ENCODE measurements at places on chromosomes 7 and 10. TPM values are rescaled to one million over a fixed set of nuclear protein-coding genes. Genes with fewer than 3 reads are reported as not detected.

The C10orf53 gene
- polyA plus RNA-seq: not detected

The NPSR1 gene
- not detected for polyA plus RNA-seq

The SEMA3C gene
- 3.3 TPM for polyA plus RNA-seq

The HOGA1 gene
- 1.4 TPM for polyA plus RNA-seq

The AKR1D1 gene
- polyA plus RNA-seq: not detected

The HECW1 gene
- polyA plus RNA-seq: 1.7 TPM

The KLF14 gene
- 0.83 TPM for polyA plus RNA-seq

The HOXA3 gene
- polyA plus RNA-seq: 2.0 TPM

The OR6V1 gene
- not detected for polyA plus RNA-seq

The CNPY1 gene
- polyA plus RNA-seq: 0.97 TPM

- DNase-seq: no peak
Measured at GRCh38 chr10:117353684-117354083, 21.6 kb downstream of the PDZD8 start.

DNA sequence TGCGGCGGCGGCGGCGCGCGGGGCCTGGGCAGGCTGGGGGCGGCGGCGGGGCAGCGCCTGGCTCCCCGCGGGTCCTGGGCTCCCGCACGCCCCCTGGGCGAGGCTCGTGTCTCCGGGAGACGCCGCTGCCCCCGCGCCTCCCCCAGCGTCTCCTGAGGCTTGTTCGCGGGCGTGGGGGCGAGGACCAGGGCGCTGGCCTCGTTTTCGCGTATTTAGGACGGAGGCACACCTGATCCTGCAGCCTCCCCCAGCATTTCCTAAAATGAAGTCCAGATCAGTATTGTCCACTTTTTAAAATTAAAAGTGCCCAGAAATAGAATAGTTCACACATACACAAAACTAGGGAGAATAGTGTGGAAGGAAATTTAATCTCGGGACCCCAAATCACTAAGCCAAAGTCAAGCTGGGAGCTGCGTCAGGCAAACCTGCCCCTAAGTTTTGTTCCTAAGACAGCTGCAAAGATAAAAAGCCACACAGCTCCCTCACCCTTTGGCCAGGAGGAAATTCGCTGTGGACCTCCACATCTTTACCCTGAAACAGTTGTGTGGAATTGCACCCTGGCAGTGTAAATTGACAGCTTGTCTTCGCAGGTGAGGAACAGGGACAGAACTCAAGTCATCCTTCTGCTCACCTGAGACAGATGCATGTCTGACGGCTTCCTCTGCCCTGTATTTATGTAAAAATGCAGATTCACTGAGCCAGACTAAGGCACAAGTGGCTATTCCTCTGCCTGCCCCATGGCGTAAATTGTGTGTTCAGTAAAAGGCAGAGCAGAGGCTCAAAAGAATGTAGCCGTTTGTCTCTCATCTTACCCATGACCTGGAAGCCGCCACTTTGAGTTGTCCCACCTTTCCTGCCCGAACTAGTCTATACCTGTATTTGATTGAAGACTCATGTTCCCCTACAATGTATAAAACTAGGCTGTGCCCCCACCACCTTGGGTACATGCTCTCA lies 740 bp downstream of the GALNT11 start:
- DNase-seq: peak; percentile 36

DNA sequence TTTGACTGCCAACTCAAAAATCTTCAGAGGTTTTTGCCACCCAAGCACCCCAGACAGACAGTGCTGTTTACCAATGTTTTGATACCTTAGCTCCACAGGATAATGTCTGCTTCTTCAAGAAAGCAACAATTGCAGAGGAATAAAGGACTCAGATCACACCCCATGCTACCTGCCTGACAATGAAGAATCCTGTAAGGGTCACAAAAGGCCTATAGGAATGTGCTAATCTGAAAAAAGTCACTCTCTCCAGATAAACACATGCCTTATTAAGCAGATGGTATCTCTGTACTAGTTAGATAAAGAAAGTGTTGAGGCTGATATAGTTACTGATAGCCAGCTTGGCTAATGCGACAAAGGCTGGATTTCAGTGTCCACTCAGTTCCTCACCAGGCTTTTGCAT lies 1076.7 kb upstream of the SORCS1 start:
- no peak for DNase-seq

GRCh38 chr10:82041018-82041417 lies 166.0 kb downstream of the NRG3 start:
- no peak for DNase-seq

DNA sequence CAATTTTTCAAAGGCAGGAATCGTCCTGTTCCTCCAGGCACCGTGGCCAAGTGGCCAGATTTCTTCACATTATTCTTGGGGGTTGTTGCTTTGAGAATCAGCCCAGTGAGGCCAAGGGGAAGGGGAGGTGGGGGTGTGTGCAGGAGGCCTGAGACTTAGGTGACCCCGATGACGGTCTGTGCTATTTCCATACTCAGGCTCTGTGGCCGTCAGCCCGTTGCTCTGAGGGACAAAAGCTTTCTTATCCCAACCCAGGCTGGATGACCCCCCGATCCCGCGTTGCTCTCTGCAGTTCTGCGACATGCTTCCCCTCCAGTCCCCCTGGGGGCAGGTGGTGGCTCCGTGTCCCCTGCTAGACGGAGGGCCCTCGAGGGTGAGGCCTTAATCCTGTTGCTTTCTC lies 14.2 kb downstream of the DOCK1 start:
- DNase-seq: no peak

DNA sequence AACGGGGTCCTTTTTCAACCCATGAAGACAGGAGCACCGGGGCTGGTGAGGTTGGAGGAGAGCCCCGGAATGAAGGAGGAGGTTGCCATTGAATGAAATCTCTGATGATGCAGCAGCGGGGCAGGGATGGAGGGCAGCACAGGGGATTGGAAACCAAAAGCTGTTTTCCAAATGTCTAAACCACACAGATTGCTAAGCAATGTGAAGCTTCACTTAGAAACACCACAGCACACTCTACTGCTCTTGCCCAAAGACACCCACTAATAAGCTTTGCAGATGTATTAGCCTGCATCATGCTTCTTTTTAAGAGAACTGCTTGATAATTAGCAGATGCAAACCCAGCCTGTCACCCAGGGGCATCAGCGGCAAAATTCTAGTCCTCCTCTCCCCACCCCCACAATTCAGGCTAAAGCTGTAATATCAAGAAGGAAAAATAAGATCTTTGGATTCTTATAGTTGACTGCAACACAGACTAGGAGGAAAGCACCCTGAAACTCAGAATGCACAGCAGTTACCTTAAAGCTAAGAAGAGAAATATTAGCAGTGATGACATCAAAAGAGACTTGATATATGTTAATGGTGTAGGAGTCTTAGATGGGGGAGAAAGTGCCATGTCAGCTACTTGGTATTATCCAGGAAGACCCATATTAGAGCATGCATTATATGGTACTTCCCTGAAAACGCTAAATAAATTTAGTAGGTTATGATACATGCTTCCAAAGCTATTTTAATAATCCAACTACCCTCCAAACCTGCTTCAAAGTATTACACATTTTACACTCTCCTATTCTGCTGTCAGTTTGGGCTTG lies 666.7 kb downstream of the KCNMA1 start:
- peak; percentile 16 for DNase-seq

GRCh38 chr7:106064771-106065574 lies 47.1 kb downstream of the SYPL1 start:
- peak; percentile 74 for DNase-seq

GRCh38 chr7:73960548-73960947 lies 67.4 kb upstream of the ELN start:
- no peak for DNase-seq

GRCh38 chr7:22352887-22353286 lies 4.1 kb downstream of the RAPGEF5 start:
- DNase-seq: no peak

- no peak for DNase-seq
Measured at GRCh38 chr7:35398518-35398917, 144.6 kb upstream of the TBX20 start.

GRCh38 chr7:5666361-5666760 lies 115.1 kb downstream of the RNF216 start:
- DNase-seq: no peak

DNA sequence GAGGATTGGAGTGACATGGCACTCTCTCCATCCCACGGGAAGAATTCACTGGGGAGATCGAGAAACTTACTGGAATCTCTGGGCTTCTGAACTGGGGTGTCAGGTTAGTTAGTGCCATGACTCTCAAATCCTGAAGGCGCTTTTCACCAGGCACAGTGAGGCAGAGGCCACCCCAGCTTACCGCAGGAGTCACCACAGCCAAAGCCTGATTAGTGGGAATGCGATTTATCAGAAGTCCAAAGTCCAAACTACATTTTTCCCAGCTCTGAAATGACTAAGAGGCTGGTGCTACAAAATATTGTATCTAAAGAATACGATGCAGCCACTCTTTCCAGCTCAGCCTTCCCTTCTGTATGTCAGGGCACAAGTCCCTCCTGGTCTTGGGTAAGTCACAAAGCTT lies 334.8 kb upstream of the SHH start:
- no peak for DNase-seq

- no peak for DNase-seq
Measured at GRCh38 chr7:121002757-121003200, 14.3 kb downstream of the CPED1 start.

DNA sequence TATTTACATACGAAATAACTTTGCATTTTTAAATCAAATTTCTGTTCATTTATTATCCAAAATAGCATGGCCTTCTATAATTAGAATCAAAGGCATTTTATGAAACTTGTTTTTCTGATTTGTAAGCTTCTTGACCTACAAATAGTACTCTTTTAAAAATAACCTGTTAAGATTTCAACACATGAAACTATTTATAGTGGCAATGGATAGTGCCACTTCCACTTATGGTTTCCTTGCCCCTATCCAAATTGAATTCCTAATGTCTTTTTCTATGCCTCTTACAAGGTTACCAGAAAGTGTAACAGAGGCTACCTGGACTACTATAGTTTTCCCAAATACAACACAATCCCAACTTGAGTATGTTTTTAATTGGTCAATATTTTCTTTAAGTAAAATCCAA lies 263.5 kb downstream of the SEMA3D start:
- DNase-seq: no peak

GRCh38 chr7:93120592-93121549 lies 3.1 kb upstream of the SAMD9 start:
- DNase-seq: no peak

DNA sequence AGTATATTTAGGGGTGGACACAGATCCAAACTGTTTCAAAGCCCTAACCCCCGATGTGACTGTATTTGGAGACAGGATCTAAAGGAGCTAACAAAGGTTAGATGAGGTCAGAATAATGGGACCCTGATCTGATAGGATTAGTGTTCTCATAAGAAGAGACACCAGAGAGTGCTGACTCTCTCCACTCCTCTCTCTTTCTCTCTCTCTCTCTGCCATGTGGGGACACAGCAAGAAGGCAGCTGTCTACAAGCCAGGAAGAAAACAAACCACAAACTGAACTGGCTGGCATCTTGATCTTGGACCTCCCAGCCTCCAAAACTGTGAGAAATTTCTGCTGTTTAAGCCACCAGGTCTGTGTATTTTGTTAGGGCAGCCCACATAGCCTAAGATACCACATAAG lies 84.7 kb upstream of the KDM7A start:
- no peak for DNase-seq

- DNase-seq: no peak
Measured at GRCh38 chr7:88700725-88701124, 58.8 kb upstream of the ZNF804B start.

DNA sequence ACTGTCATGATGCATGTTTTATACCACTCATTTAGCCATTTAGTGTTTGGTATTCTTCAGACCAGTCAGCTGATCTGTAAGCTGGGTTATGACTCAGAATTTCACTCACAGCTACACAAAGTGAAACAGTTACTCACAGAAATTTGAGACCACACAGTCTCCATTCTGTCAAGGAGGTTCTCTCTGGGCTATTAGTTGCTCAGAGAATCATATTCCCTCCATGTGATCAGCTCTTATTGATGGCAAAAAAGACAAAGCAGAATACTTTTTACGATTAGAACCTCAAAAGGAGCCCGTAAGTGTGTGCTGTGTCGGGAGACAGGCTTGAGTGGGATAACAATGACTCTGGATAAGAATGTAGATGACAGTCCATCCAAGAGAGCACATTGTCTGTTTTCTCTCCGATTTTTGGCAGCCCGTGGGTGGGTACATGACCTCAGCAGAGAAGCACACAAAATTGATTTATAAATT lies 277.6 kb upstream of the SORCS1 start:
- DNase-seq: no peak

- no peak for DNase-seq
Measured at GRCh38 chr7:75054744-75055143, 18.9 kb downstream of the RCC1L start.

GRCh38 chr7:98913612-98914011 lies 35.3 kb downstream of the TRRAP start:
- peak; percentile 37 for DNase-seq

DNA sequence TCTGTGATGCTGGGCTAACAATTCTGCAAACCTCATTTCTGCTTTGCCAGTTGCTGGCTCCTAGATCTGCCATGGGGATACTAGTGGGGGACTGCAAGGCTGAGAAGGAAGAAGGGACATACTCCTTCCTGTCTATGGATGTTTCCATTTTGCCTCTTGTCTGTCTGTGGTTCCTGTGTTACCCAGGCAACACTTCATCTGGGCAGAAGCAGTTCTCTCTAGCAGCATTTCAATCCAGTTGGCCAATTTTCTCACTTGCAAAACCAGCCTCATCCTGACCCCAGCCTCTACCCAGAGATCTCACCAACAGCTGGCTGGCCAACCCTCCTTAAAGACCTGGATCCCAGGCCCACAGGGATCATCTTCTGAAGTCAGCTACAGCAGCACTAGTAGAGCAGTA lies 131.7 kb downstream of the DOCK4 start:
- DNase-seq: no peak

DNA sequence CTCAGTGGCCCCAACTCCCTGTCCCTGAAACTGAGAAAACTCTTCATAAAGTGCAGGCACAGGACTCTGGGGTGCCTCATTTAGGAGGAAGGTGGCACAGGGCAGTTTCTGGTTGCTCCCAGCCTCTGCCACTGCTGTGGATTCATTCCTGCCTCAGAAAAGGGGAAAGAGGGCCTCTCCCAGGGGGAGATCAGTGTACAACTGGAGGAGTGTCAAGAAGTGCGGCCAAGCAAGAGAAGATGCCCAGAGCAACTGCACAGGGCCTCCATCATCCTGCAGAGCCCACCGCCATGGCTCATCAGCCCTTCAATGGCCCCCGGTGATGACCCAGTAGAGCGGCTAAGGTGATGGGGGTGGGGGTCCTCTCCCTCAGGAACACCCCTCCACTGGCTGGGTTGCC lies 150.3 kb downstream of the PLXNA4 start:
- no peak for DNase-seq

DNA sequence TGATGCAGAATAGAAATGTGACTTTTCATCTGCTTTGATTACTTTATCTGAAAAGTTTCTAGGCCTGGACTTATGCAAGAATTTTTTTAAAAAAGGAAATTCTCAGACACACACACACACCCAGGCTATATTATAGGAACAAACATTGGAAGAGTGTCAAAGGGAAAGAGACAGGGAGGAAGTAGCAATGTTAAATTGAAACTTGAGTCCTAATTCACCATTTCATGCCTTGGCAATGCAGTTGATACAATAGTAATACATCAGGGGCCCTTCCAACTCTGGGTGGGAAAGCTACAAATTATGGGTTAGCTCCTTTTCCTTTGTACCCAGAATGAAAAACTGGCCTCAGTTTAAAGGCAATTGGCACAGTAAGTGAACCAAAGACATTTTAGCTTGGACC lies 258.0 kb upstream of the LYZL1 start:
- DNase-seq: no peak

- peak; percentile 43 for DNase-seq
Measured at GRCh38 chr10:27252267-27253000, 11.8 kb upstream of the ACBD5 start.
